ENCODE measurements at places on chromosomes 16 and 17.

DNA sequence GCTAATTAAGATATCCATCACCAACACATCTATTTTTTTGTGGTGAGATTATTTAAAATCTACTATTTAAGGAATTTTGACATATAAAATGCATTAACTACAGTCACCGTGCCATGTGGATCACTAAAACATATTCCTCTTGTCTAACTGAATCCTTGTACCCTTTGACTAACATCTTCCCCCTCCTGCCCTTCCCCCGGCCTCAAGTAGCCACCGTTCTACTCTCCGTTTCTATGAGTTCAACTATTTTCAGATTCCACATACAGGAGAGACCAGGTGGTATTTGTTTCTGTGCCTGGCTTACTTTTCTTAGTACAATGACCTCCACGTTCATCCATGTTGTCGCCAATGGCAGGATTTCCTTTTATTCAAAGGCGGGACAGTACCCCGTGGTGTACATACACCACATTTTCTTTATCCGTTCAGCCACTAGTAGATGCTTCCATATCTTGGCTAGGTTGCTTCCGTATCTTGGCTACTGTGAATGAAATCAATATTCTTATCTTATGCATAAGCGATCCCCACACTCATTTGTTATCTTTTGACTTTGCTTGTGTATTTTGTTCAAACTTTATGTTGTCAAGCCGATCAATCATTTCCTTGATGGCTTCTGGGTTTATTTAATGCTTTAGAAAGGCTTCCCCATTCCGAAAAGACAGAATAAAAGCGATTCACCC is 134.7 kb downstream of the KCNJ12 start:
- no peak for DNase-seq

GRCh38 chr16:51134269-51134812 is 16.7 kb downstream of the SALL1 start:
- no peak for DNase-seq

- no peak for DNase-seq
Measured at GRCh38 chr17:68184816-68185436, 62.9 kb upstream of the AMZ2 start.

- DNase-seq = no peak
Measured at GRCh38 chr17:27455236-27455913, 873 bp upstream of the KSR1 start.

- DNase-seq = no peak
Measured at GRCh38 chr16:56520251-56520577, 390 bp upstream of the BBS2 start.

GRCh38 chr17:64214950-64215349 is 48.1 kb downstream of the TEX2 start:
- DNase-seq = no peak

- DNase-seq = no peak
Measured at GRCh38 chr17:233473-233941, 52.1 kb upstream of the DOC2B start.

- DNase-seq = no peak
Measured at GRCh38 chr17:44854192-44854591, 6.5 kb downstream of the HIGD1B start.

- DNase-seq = no peak
Measured at GRCh38 chr16:3797904-3798811, 80.8 kb upstream of the TRAP1 start.

DNA sequence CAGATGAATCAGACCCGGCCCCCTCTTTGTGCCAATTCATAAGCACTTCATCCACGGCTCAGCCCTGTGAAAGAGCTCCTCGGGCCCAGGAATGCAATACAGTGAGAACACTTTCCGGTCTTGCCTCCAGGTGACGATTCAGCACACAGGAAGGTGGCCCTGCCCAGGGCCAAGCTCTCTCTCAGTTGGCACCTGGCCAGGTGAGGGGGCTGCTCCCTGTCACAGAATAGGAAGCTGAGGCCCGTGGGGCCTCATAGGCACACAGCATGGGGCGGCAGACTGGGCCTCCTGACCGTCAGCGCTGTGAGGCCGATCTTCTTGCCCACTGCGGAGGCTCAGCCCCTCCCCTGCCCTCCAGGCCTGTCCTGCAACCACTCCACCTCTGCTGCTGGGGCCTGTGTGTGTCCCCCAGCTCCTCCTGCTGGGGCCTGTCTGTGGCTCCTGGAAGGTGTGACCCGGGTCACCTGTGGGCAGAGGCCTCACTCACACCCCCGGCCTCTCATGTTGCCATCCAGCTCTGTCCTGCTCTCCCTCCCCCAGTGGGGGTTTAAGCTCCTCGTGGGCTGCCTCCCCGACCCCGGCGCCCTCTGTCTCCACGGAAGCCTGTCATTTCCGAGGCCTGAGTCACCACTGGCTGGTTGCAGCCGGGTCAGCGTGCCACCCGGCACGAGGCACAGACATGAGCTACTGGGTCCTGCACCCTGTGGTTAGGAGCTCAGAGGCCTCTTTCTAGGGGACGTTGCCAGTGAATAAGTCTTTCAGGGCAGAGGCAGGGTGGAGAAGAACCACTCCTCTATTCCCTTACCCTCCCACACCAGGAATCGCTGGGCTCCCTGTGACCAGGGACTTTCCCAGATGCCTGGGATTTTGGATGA is 114.4 kb downstream of the SEC14L1 start:
- DNase-seq = peak; percentile 77

DNA sequence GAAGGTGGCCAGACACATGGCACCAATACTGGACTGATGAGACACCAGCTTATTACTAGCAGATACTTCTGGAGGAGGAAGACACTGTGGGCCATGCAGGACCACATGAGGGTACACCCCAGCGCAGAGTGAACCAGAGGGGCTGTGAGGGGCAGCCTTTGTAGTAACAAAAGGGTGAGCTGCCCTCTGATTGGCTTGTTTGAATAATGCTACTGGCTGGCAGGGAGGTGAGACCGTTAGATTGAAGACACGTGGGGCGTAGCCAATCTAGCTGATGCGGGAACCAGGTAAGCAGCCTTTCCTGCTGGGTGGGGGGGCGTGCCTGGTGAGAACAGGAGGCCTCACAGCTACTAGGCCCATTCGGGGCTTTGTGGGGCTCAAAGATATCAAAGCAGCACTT is 102.8 kb upstream of the SEC14L1 start:
- no peak for DNase-seq

DNA sequence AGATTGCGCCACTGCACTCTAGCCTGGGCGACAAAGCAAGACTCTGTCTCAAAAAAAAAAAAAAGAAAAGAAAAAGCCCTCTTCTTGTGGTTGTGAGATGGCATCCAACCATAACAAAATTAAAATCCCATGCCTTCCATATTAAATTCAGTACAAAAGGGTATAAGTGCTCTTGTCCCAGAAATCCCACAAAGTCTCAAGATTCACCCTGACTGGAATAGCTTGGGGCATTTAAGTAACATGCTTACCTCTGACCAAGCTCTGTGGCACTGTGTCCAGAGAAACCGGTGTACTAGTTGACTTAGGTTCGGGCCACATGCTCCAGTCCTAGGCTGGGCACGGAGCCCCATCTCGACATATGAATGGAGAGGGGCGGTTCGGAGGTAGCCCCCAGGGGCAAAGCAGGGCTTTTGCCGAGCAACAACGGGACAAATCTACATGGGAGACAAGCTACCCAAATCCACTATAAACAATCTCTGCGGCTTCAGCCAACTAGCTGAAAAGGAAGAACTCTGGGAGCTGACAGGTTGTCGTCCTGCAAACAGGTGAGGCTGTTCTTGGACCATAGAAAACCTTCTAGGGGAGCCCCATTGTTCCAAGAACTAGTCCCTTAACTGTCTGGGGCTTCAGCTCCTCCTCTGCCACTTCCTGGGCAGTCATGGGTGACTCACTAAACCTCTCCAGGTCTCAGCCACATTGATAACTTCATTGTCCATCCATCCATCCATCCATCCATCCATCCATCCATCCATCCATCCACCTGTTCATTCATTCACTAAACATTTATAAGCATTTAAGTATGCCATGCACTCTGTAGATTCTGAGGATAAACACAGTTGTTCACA is 10.3 kb upstream of the IL4R start:
- no peak for DNase-seq

GRCh38 chr17:45147581-45148182 is 593 bp upstream of the HEXIM1 start:
- no peak for DNase-seq

DNA sequence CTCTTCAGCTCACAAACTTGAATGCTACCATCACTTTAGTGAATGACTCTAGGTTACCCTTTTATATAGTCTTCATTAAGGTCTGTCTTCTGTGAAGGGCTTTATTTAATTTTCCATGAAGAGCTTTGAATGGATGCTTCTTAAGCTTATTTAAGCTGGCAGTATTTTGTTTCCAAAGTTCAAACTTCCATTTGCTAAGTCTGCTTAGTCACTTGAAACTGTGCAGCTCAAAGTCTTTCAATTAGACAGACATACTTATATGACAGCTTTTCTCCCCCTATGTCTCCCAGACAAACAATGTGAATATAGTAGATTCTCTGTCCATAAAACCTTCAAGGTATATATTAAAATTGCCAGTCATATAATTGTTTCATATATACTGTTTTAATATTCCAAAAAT is 23.5 kb downstream of the TXNDC11 start:
- DNase-seq = no peak

GRCh38 chr17:81519284-81520020 is 6.9 kb upstream of the ACTG1 start:
- DNase-seq = peak; percentile 87

DNA sequence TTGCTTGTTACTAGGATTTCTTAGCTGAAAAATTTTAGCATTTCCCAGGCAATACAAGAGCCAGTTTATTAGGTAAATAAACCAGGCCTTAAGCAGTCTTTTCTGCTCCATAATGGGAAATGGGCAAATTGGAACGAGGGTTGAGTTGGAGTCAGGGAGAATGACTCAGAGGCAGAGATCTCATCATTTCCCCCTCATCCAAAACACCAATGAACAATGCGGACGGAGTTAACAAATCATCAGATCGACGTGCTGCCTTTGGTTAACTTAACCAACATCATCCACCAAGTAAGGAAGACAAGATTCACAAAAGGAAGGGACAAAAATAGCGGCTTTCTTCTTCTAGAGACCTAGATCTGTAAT is 243.5 kb downstream of the STX8 start:
- no peak for DNase-seq

DNA sequence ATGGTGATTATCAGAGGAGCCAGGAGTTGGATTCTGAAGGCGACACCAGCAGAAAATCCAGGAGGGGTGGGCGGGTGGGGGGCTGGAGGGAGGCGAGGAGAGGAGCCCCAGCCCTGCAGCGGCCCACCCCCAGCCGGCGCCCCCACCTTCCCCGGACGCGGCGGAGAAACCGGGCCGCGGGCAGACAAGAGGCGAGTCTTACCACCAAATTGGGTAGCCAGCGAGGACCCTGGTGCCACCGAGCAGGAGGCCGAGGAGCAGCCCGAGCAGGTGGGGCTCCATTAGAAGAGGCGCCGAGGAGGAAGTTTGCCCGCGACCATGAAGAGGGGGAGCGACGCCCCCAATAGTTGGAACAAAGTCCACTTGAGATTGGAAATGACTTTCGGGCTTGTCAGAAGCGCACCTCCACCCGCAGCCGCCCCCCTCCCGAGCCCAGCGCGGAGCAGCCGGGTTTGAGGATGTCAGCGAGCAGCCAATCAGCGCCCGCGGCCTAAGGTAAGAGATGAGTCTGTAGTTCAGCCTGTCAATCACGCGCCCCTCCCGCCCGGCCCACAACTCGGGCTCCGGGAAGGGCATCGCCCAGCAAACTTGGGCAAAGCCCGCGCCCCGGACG is at the start of gene WNT3:
TSS of gene WNT3 (minus strand) at position 377 of the 613 bp plus-strand sequence. CDS start at position 282, 95 bp downstream.
- DNase-seq = peak; percentile 37

DNA sequence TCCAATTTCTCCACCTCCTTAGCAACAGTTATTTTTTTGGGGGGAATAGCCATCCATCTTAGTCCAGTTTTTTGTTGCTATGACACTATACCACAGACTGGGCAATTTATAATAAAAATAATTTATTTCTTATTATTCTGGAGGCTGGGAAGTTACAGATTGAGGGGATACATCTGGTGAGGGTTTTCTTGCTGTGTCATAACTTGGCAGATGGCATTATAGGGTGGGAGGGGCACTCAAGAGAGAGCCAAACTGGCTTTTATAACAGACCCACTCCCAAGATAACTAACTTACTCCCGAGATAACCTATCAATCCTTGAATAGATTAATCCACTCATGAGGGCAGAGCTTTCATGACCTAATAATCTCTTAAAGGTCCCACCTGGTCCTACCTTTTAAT is 84.2 kb downstream of the ABCA8 start:
- DNase-seq = no peak

DNA sequence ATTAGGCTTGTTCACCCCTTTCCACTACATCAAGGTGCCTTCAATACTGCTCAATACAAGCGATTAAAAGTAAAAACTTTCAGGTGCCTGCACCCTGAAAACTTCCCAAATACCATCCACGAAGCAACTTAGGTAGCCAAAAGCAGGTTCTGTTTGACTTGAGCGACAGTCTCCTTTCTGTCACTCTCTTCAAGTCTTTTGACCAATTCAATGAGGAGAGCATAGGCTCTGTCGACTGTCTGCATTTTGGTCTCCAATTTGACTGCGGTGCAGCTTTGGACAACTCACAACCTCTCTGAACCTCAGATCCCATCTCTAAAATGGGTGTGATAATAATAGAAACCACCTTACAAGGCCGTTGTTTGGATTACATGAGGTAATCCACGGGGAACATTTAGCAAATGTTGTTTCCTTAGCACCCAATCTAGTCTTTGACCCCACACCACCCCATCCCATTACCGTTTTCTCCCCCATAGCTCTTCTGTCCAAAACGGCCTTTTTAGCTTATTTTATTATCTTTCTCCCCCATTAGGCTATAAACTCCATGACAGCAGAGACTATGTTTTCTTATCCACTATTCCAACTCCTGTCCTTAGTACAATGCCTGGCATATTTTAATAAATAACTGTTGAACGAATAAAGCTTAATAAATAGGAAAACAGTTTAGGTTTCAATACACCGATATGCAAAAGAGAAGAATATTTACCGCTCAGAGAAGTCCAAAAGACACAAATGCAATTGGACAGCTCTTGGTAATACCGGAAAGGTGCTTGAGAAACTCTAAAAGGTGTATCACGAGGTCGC is 999 bp downstream of the MARF1 start:
- DNase-seq = no peak

DNA sequence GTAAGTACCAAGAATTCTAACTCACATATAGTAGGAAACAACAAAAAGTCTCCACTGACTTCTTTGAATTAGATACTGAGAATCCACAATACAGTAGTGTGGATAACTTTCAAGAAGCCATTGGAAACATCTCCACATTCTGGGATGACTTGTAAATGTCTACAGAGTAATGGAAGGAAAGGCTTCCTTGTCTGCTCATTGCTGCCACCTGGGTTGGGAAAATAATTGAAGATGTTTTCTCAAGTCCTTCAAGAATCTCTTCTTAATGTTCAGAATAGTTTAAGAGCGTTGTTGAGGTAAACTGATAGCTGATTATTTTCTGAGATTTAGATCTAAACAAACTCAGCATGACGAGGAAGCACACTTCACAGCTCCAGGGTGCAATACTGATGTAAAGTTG is 14.0 kb downstream of the CPSF4L start:
- peak; percentile 53 for DNase-seq

- DNase-seq = no peak
Measured at GRCh38 chr16:12498077-12498476, 305.6 kb downstream of the CPPED1 start.
